ENCODE measurements at places on chromosomes 3 and 15.

DNA sequence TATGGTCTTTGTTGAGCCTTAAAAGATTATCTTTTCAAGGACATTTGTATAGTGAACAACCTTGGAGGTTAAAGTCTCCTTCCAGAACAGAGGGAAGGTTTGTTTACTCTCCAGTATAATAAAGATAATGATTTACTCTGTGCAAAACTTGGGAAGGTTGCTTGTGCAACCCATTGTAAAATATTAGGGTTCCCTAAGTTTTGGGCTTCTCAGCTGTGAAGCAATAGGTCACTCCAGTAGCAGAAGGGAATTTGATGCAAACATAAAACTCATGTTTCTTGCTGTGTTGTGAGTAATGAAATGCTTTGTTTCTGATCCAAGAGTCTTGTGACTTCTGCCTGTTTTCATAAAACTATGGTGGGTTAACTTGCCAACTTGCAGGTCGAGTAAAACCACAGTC lies 177.5 kb downstream of the SUCNR1 start:
- DNase-seq: no peak

DNA sequence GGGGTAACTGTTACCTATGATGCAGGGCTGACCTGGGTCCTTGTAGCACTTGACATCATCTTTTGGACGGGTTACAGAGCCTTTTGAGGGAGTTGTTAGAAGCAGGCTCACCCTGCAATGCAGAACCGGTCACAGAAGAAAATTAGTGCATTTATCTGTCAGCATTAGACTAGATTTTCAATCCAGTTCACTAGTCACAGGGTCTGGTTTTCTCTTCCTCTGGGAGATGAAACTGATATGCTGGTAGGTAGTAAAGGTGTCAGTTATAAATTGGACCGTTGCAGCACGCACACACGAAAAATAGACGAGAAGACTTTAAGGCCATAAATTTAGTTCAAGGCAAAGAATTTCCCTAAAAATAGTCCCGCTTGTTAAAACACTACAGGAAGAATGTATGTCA lies 532.3 kb upstream of the ATP11B start:
- no peak for DNase-seq

DNA sequence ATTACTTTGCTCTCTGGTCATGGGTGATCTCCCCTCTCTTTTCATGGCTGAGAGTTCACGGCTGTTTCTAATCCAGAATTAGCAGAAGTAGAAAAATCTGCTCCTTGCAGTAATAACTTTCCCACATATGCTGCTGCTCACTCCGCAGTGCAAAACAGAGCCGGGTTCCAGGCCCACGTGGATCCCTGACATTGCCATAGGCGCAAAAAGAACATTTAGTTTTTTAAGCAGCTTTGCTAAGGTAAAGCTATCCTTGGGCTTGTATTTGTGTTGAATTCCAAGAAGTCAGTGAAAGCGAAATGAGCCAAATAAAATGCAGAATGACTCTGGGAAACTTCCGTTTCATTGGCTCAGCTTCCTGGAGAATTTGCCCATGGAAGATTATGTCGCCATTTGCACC lies 633.7 kb upstream of the SUCLG2 start:
- no peak for DNase-seq

- peak; percentile 27 for DNase-seq
Observed at GRCh38 chr3:47016934-47017435, 37.5 kb downstream of the NBEAL2 start.

DNA sequence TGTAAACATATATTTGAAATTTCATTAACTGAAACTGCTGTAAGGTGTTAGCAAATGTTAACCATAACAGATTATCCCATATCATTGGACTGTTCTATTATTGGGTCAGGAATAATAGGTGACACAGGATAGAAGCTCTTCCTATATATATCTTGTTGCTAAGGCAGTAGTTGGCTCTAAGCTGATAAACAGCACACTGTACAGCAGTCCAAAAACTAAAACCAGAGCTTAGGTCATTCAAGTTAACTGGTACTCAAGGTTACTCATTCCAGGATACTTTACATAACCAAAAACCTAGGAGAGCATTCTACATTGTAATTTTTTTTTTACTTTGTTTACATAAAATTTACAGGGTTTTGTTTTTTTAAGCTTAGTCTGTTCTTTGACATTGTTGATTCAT lies 8.9 kb downstream of the DNAJC19 start:
- no peak for DNase-seq

DNA sequence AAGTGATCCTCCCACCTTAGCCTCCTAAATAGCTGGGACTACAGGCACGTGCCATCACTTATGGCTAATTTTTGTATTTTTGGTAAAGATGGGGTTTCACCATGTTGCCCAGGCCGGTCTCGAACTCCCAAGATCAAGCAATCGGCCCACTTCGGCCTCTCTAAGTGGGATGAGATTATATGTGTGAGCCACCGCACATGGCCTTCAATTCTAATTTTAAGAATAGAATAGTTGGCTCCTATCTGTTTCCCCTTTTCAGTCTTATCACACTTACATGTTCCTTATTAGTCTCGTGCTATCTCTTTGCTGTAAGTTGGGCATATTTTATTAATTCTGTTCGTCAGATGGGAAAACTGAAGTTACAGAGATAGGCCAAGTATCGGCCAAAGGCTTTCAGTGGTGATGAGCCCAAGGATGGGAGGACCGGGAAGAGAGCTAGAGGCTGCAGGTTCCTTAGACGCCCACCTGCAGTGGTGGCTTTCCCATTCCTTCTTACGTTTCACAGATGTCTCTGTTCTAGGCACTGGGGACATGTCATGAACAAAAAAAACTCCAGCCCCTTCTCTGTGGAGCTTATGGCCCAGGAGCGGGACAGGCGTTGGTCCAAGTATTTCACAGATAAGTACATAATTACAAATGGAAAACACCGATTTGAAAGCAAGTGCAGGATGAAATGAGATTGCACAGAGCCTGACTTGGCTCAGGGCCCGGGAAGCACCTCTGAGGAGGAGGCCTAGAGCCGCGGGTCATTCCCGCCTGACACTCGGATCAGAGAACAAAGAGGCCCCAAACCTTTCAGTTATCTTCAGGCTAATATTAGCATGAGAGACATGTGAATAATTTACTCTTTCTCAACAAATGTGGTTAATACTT lies 91.1 kb upstream of the KLF13 start:
- no peak for DNase-seq

- DNase-seq: no peak
Observed at GRCh38 chr3:161489395-161489794, 7.2 kb upstream of the OTOL1 start.

DNA sequence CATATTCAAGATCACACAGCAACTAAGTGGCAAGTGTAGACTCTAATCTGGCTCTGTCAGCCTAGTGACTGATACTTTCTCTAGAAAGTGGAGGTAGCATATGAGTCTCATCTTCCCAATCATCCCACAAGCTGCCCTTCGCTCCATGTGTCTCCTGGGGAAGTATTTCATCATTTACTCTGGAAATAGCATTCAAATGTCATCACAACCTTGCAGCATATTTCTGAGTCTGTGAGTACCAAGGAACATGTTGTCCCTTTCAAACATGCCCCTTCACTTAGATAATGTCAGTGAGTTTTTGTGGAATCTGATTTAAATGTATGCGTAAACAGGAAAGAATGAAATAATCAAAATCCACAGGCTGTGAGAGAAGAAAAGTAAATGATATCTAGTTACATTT lies 322.9 kb downstream of the SLC9A9 start:
- no peak for DNase-seq

Measured in stimulated activated CD8-positive, alpha-beta memory T cell treated with anti-CD3 and anti-CD28 coated beads, Interleukin-4, amount 100 ng/mL, for 4 hours (primary cell).